ENCODE measurements at places on chromosomes 13 and 19. TPM values are rescaled to one million over a fixed set of nuclear protein-coding genes. Genes with fewer than 3 reads are reported as not detected.

Gene ZNF616
- 9.1 TPM for total RNA-seq

GRCh38 chr19:32781280-32781679 lies 61.7 kb downstream of the TDRD12 start:
- no peak for DNase-seq
- H3K36me3 ChIP-seq = no peaks in the 10 kb centered on the region
- no peaks in the 10 kb centered on the region for H3K4me1 ChIP-seq
- H3K4me3 ChIP-seq = no peak overlapping the region

- H3K27ac ChIP-seq = no peak overlapping the region
- no peaks in the 10 kb centered on the region for H3K27me3 ChIP-seq
- H3K4me3 ChIP-seq = no peak overlapping the region
- H3K36me3 ChIP-seq = no peaks in the 10 kb centered on the region
Observed at GRCh38 chr13:110314516-110315245, 7.6 kb downstream of the COL4A2 start.

DNA sequence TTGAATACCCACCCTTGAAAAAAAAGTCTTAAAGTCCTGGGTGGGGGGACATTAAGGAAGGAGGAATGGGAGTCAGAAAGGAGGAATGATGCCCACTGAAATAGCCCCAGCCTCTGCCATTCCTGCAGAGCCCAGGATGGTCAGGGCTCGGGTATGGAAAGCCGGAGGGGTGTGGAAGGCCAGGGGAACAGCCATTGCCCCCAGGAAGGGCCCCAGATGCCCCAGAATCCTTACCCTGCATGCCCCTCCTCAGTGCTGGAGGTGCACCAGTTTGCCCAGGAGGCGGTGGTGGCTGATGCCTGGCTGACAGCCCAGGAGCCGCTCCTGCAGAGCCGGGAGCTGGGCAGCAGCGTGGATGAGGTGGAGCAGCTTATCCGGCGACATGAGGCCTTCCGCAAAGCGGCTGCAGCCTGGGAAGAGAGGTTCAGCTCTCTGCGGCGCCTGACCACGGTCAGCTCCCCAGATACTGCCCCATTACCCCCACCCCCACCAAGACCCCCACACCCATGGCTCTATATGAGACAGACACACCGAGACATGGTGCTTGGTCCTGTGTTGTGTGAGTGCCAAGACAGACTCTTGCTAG lies 10.7 kb upstream of the SHKBP1 start:
- no peak for DNase-seq
- no peaks in the 10 kb centered on the region for H3K36me3 ChIP-seq
- H3K4me3 ChIP-seq = no peak overlapping the region
- H3K27ac ChIP-seq = no peak overlapping the region
- H3K4me1 ChIP-seq = no peaks in the 10 kb centered on the region
- peaks cover 58% of the 10 kb centered on the region for H3K27me3 ChIP-seq

Gene REXO1
- total RNA-seq = 13.2 TPM

DNA sequence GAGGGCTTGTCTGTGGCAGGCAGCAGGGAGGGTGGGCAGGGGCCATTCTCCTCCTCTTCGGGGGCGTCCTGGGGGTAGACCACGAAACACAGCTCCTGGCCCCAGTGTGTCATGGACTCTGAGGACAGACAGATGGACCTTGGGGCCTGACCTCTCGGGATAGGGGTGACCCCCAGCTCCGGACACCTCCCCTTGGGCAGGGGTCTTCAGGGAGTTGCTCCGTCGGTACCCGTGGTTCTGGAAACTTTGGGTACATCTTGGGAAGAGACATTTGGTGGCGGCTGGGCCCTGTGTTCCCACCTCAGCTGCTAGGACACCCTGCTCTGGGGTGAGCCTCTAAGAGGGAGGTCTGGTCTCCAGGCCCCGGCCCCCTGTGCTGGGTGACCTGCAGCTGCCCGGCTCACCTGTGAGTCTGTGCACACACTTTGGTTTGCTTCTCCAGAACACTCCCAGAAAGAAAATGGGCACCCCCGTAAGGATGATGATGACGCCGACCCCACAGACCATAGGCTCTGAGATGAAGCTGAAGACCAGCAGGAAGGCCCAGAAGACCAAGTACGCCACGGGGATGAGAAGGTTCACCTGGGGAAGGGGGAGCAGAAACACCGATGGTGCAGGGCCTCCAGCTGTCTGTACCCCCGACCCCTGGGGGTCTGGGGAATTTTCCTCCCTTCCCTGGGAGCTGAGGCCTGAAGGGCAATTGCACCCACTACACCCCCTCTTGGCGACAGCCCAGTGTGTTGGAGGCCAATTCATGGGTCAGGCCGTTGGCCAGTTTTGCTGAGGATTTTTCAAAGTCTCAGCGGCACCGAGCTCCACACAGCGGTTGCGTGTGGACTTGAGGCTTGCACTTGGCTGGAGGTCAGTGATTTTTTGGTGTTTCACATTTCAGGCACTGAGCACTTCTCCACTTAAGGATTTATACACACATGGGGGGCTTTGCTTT lies 15.0 kb downstream of the LRP3 start:
- no peaks in the 10 kb centered on the region for H3K27me3 ChIP-seq
- no peak for DNase-seq
- no peak overlapping the region for H3K27ac ChIP-seq
- no peak overlapping the region for H3K4me3 ChIP-seq
- H3K4me1 ChIP-seq = no peaks in the 10 kb centered on the region

Gene HIPK4
- 0.07 TPM for total RNA-seq

DNA sequence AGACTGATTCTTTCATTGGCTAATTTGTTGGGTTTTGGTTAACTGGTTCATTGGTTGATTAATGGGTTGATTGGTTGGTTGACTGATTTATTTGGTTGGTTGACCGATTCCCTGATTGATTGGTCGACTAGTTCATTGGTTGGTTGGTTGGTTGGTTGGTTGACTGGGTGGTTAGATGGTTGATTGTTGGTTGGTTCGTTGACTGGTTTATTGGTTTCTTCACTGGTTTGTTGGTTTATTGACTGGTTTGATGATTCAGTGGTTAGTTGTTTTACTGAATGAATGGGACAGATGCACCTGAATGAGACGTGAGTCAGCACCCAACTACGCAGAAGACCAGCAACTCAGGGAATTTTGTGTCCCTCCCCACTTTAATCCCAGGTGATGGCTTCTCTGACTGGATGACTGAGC lies 2.7 kb upstream of the NUP62 start:
- H3K4me1 ChIP-seq = peaks cover 8% of the 10 kb centered on the region
- H3K27me3 ChIP-seq = no peaks in the 10 kb centered on the region
- DNase-seq = no peak
- H3K36me3 ChIP-seq = no peaks in the 10 kb centered on the region

Gene CCDC122
- 5.3 TPM for total RNA-seq

DNA sequence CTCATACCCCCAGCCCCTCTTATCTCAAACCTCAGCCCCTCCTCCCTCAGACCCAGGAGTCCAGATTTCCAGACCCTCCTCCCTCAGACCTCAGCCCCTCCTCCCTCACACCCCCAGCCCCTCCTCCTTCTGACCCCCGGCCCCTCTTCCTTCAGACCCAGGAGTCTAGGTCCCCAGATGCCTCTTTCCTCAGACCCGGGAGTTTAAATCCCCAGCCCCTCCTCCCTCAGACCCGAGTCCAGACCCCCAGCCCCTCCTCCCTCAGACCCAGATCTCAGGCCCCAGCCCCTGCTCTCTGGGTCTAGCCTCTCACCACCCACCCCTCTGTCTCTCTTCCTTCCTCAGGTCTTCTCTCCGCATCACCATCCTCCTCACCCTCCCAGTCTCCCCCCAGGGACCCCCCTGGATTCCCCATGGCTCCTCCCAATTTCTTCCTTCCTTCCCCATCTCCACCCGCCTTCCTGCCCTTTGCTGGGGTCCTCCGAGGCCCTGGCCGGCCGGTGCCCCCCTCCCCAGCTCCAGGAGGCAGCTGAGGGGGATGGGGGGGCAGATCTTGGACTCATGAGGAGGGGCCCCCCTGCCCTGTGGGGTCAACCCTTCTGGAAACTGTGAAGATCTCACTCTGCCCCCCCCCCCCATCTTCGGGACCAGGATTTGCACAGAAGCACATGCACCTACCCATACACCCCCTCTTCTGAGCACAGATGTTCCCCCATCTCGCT lies 10.7 kb downstream of the BCL3 start:
- H3K4me3 ChIP-seq = no peak overlapping the region
- DNase-seq = no peak
- no peaks in the 10 kb centered on the region for H3K27me3 ChIP-seq
- H3K4me1 ChIP-seq = peaks cover 25% of the 10 kb centered on the region
- no peak overlapping the region for H3K27ac ChIP-seq
- no peaks in the 10 kb centered on the region for H3K36me3 ChIP-seq

Gene DACH1
- 4.3 TPM for total RNA-seq

GRCh38 chr13:79492313-79492798 lies 11.4 kb downstream of the NDFIP2 start:
- H3K4me1 ChIP-seq = peaks cover 17% of the 10 kb centered on the region
- peak overlapping the region; percentile 51 for H3K27ac ChIP-seq
- H3K27me3 ChIP-seq = no peaks in the 10 kb centered on the region
- H3K36me3 ChIP-seq = no peaks in the 10 kb centered on the region

GRCh38 chr13:100529666-100530377 lies 58.8 kb downstream of the GGACT start:
- H3K4me1 ChIP-seq = no peaks in the 10 kb centered on the region
- H3K36me3 ChIP-seq = no peaks in the 10 kb centered on the region
- H3K27ac ChIP-seq = no peak overlapping the region
- H3K4me3 ChIP-seq = no peak overlapping the region

DNA sequence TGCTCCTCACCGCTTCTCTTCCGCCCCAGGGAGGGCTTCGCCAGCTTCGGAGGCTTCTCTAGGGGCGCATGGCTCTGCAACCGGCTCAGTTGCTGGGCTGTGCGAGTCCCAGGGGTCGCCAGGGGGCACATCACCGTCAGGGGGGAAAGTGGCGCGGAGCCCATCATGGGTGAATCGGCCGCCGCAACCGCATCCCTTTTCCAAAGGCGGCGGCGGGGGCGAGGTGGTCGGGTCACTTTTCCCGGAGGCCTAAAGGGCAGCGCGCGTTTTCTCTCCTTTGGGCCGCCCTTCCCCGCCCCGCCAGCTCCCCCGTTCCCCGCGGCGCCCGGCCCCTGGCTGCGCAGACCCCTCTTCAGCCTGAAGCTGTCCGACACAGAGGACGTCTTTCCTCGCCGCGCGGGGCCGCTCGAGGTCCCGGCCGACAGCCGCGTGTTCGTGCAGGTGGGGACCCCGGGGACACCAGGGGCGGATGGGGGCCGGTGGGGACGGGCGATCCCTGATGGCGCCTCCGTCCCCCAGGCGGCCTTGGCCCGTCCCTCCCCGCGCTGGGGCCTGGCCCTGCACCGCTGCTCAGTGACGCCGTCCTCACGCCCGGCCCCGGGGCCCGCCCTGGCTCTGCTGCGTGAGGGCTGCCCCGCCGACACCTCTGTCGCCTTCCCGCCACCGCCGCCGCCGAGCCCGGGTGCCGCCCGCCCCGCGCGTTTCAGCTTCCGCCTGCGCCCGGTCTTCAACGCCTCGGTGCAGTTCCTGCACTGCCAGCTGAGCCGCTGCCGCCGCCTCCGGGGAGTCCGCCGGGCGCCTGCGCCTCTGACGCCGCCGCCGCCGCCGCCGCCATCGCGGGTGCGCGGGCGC lies 1.7 kb downstream of the TGFBR3L start:
- H3K27me3 ChIP-seq = peaks cover 35% of the 10 kb centered on the region
- H3K27ac ChIP-seq = no peak overlapping the region

DNA sequence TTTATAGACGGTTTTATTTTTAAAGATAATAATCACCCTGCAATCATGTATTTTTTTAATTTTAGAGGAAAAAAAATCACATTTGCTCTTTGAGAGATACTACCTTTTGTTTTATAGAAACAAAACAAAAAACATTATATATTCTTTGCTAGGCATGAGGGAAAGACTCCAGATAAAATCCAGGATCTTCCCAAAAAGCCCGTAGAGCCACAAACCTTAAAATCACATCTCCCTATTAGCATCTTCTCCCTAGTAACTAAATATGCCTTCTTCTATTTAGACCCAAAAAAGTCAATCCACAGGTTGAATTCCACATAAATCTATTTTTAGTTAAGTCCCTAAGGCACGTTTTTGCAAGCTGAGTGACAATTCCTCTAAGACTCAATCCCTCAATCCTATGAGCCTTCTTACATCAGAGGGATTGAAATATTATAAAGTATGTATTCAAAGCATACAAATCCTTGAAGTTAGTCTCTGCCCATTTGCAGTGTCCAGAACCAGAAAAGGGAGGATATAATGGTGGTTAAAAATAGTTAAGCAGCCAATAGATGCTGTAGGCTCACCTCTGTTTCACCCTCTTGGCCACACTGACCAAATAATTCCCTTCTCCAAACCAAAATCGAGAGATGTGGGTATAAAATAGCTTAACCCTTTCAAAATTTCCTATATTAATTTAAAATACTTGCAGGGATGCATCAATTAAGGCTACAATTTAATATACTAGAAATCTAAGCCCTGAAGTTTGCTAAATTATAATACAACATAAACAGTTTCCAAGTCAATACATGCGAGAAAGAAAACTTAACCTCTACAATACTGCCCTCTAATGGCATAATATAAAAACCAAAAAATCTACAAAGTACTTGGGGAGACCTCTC lies 64.0 kb downstream of the SERP2 start:
- DNase-seq = no peak
- peak overlapping the region; percentile 30 for H3K4me3 ChIP-seq
- peaks cover 17% of the 10 kb centered on the region for H3K4me1 ChIP-seq
- no peaks in the 10 kb centered on the region for H3K27me3 ChIP-seq
- H3K36me3 ChIP-seq = no peaks in the 10 kb centered on the region

GRCh38 chr13:24187185-24187584 lies 26.7 kb downstream of the SPATA13 start:
- no peak overlapping the region for H3K4me3 ChIP-seq
- peak overlapping the region; percentile 94 for H3K27ac ChIP-seq
- peak; percentile 22 for DNase-seq
- H3K27me3 ChIP-seq = no peaks in the 10 kb centered on the region

DNA sequence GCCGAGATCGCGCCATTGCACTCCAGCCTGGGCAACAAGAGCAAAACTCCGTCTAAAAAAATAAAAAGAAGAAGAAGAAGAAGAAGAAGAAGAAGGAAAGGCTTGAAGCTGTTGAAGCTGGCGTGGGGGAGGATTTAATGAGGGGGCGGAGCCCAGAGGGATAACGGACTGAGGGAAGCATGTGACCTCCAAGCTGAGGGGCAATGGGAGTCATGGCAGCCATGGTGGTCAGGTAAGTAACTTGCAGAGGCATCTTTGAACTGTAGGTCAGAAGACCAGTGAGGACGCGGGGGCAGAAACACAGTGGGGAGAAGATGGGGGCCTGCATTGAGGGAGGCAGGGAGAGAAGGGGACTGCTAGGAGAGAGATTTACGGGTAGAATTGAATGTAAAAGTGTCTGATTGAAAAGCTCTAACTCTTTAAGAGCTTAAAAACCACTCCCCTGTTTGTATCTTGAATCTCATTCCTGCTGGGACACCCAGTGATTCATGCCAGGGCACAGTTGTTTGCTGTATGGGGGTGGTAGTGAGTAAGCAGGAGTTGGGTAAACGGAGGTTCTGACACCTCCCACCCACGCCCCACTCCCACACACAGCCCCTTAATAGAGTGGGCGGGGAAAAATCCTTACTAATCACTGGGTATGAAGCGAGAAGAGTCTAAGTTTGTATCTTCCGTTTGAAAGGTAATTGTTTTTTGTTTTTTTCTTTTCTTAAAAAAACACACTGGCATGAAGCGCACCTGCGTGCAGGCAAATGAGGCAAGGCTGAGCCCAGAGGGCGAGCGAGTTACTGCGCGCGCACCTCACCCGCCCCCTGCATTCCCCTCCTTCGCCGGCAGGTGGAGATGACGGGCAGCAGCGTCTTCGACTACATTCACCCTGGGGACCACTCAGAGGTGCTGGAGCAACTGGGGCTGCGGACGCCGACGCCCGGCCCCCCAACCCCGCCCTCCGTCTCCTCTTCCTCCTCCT lies 13.0 kb downstream of the TMEM160 start:
- peak overlapping the region; percentile 78 for H3K27ac ChIP-seq
- peak; percentile 86 for DNase-seq
- no peaks in the 10 kb centered on the region for H3K27me3 ChIP-seq
- H3K4me3 ChIP-seq = peak overlapping the region; percentile 38

- no peak overlapping the region for H3K27ac ChIP-seq
- no peak for DNase-seq
- H3K4me3 ChIP-seq = no peak overlapping the region
- H3K27me3 ChIP-seq = no peaks in the 10 kb centered on the region
Observed at GRCh38 chr13:103640606-103641005, 574.4 kb upstream of the SLC10A2 start.

Measured in hepatocyte (in vitro differentiated cells).